Esophagus muscularis mucosa (tissue), 4 donors: ENCODE measurements at places on chromosomes 6 and 20. TPM values are rescaled to one million over a fixed set of nuclear protein-coding genes. Genes with fewer than 3 reads are reported as not detected.
A peak's percentile ranks its signal among the peaks of the same experiment; 100 is the strongest.

CDH4 gene
- total RNA-seq, result 0.45 TPM

KIF16B gene
- total RNA-seq, result 20.8 TPM

GTSF1L gene
- total RNA-seq, result not detected

ZC3H12D gene
- 0.91 TPM for total RNA-seq

KHDC1L gene
- total RNA-seq, result 0.83 TPM

DYNLT2 gene
- 3.3 TPM for total RNA-seq

- H3K4me3 ChIP-seq, result no peak overlapping the region
- DNase-seq, result no peak
- H3K4me1 ChIP-seq, result no peaks in the 10 kb centered on the region
- H3K36me3 ChIP-seq, result no peaks in the 10 kb centered on the region
- no peaks in the 10 kb centered on the region for H3K27me3 ChIP-seq
- H3K27ac ChIP-seq, result no peak overlapping the region
These were observed 50.4 kb upstream of the CTNNBL1 start for GRCh38 chr20:37643400-37643799.

DNA sequence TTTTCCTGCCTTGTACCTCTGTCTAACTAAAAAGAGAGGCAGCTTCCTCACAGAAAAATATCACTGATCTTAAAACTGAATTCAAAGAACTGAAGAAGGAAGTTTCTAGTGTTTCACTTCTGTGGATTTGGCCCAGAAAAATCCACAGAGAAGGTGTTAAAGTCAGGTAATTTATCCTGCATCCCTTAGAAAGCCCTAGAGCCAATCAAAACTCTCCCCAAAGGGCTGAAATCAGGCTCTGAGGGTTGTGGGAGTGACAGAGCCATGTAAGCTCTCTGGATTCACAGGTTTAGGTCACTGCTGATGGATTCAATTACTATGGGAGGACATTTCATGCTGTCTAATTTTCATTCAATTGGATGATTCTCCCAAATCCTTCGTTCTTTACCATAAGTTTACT, 152.3 kb downstream of the OR2B2 start:
- no peaks in the 10 kb centered on the region for H3K36me3 ChIP-seq
- peaks cover 16% of the 10 kb centered on the region for H3K27me3 ChIP-seq
- no peaks in the 10 kb centered on the region for H3K4me1 ChIP-seq
- DNase-seq, result no peak
- no peak overlapping the region for H3K4me3 ChIP-seq

DNA sequence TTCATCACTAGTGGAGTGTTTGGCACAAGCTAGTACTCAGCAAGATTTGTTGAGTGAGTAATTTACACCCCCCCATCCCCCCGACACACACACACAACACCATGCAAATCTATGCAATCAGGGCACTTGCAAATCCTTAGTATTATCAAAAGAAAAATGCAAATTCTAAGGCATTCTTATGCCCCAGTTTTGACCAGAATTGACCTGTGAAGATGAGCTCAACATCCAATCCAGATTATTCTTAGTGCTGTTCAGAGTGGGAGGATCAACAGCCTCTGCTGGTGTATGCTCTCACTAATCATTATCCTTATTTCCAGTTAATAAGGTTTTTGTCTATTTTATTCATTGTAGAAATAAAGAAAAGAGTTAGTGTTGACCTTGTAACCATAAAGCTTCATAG, 185.4 kb downstream of the PLCB1 start:
- no peaks in the 10 kb centered on the region for H3K27me3 ChIP-seq
- no peak overlapping the region for H3K27ac ChIP-seq
- peaks cover 21% of the 10 kb centered on the region for H3K4me1 ChIP-seq
- no peak for DNase-seq

DNA sequence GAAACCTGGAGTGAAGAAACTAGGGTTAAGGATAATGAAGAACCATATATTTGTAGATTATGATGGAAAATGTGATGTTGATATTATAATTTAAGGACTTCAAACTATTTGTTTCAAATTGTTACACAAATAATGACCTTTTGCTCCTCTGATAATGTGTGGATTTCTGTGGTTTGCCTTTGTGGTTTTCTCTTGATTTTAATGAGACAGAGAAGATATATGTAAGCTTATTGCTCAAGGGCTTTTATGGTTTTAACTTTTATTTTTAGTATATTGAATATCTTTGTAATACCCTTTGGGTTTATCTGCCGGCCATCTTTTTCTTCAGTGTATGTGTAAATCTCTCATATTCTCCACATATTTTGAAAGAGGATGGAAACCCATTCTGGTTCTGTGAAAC, 362.3 kb downstream of the RIMS1 start:
- H3K27me3 ChIP-seq, result no peaks in the 10 kb centered on the region
- H3K4me3 ChIP-seq, result no peak overlapping the region
- H3K27ac ChIP-seq, result no peak overlapping the region
- DNase-seq, result no peak

DNA sequence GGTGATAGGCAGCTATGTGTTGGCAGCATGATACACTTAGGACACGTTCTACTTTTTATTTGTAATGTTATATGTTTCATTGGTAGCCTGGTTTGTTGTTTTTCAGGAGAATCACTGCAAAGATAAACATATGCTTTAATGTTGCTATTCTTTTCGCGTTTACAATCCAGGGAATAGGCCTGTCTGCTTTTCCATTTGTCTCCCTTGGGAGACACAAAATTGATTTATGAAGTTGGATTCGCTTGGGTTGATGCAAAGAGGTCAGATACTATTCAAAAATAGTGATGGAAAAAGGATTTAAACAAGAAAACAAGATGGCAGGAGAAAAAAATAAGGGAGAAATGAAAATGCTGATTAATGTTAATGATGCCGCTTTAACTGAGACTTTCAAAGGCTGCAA, 179.5 kb upstream of the SOX4 start:
- no peaks in the 10 kb centered on the region for H3K36me3 ChIP-seq
- H3K4me1 ChIP-seq, result no peaks in the 10 kb centered on the region
- DNase-seq, result no peak
- no peaks in the 10 kb centered on the region for H3K27me3 ChIP-seq

DNA sequence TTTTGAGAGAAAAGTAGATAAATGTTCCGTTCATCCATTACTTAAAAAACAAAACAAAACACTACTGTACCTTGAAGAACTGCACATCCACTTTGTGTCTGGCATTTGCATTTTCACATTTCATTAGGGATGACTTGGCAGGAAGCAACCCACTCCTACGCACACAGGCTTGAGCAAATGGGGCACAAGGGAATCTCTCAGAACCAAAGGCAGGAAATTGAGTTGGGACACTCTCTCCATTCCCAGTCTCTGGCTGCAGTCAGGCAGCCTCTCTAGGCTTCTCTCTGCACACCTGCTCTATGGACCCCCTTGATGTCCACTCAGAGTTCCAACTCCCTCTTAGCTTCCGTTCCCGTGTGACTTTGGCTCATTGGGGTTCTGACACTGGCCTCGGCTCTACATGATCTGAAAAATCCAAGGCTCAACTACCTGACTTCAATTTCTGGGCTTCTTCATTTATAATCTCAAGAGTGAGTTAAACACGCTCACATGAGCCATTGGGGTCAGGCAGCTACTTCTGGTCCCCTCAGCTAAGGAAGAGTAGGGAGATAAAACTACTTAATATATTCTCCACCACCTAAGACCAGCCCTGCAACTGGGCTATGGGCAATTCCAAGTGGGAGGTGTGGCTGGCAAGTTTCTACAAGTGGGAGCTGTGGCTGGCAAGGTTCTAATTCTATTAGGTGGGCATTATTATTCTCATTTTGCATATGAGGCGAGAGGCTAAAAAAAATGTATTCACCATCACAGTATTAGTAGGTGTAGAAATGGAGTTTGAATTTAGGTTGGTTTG, 251.9 kb downstream of the SOD2 start:
- no peak for DNase-seq
- H3K4me3 ChIP-seq, result no peak overlapping the region
- no peaks in the 10 kb centered on the region for H3K27me3 ChIP-seq
- H3K27ac ChIP-seq, result no peak overlapping the region
- no peaks in the 10 kb centered on the region for H3K36me3 ChIP-seq

- no peak overlapping the region for H3K4me3 ChIP-seq
- H3K36me3 ChIP-seq, result no peaks in the 10 kb centered on the region
- no peaks in the 10 kb centered on the region for H3K4me1 ChIP-seq
- DNase-seq, result no peak
These were observed 27.5 kb downstream of the TFAP2C start for GRCh38 chr20:56656632-56657031.

- no peak overlapping the region for H3K27ac ChIP-seq
- no peak for DNase-seq
- H3K4me3 ChIP-seq, result no peak overlapping the region
These were observed 1122.3 kb downstream of the EPHA7 start for GRCh38 chr6:92297101-92297500.

- H3K4me1 ChIP-seq, result peaks cover 13% of the 10 kb centered on the region
- H3K4me3 ChIP-seq, result no peak overlapping the region
- H3K27ac ChIP-seq, result no peak overlapping the region
- no peaks in the 10 kb centered on the region for H3K36me3 ChIP-seq
These were observed 213.6 kb upstream of the DTNBP1 start for GRCh38 chr6:15876406-15876805.

- H3K4me1 ChIP-seq, result no peaks in the 10 kb centered on the region
- H3K4me3 ChIP-seq, result no peak overlapping the region
These were observed 658.2 kb downstream of the GRIK2 start for GRCh38 chr6:102051720-102052119.

DNA sequence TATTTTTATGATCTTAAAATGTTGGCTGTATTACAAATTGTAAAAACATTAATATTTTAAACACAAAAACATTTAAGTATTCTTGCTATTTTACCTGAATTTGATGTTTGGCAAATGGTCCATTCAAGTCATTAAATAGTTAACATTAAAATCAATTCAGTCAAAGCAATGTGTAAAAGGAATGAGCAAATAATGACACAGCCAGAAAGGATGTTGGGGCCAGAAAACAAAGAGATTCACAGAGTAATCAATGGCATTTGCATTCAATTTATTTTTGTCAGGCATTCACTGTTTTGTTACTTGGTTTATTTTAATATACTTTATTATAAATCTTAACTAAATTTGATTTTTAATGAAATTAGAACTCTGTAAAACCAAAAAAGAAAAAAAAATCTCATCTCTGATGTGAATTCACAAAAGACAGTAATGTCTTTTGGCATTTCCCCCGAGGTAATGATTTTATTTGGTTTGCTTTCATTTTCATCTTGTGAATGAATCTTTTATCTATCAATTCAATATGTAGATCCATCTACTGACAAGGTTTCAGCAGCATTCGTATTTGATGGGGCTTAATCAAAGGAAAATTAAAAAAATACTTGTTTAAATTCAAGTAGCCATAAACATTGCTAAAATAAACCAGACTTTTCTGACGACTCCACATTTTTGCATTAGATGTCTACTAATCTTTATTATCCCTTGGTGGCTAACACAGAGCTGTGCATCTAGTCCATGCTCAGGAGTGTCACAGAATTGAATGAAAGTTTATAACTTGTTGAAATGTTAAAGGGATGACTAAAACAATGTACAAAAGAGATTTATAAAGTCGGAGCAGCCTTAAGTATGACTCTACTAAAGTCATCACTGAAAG, 866.7 kb upstream of the GJE1 start:
- no peaks in the 10 kb centered on the region for H3K27me3 ChIP-seq
- H3K4me3 ChIP-seq, result peak overlapping the region; percentile 33
- H3K36me3 ChIP-seq, result no peaks in the 10 kb centered on the region
- DNase-seq, result no peak

DNA sequence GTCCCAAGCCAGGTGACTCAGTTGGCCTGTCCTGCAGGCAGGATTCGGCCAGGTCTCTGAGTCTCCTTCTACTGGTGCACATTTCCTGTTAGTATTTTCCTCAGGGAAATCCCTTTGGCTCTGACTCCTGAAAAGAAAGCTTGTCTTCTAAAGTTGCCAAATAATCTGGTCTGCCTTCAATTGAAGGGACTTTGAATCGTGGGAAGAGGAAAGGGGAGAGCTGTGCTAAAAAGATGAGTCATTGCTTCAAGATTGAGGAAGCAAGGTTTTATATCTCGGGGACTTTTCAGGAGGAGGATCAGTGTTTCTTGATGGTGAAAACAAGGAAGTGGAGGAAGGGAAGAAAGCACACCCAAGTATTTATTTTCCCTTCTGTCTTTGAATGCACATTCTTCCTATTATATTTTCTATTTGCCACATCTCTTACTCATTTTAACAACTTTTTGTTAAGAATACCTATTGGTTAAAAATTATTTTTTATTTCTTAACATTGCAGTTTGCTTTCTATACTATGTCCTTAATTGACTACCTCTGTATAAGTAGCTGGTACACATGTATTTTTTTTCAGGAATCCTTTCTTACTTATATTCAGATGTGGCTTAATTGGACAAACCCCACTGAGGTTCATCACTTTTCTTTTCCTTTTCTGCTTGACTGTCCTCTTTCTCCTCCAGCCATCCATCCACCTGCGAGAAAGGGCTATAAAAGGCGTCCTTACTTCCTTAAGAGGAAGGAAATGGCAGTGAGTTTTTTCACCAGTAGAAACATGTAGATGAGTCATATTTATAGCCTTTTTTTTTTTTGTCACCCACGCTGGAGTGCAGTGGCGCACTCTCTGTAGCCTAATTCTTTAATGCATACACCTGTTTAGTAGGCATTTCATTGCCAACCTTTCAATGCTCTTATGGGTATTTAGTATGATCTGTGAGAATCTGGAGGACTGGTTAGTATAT, 15.0 kb upstream of the IFNGR1 start:
- H3K4me1 ChIP-seq, result peaks cover 26% of the 10 kb centered on the region
- H3K27ac ChIP-seq, result peak overlapping the region; percentile 62
- no peaks in the 10 kb centered on the region for H3K27me3 ChIP-seq
- DNase-seq, result peak; percentile 85
- no peak overlapping the region for H3K4me3 ChIP-seq
- no peaks in the 10 kb centered on the region for H3K36me3 ChIP-seq

DNA sequence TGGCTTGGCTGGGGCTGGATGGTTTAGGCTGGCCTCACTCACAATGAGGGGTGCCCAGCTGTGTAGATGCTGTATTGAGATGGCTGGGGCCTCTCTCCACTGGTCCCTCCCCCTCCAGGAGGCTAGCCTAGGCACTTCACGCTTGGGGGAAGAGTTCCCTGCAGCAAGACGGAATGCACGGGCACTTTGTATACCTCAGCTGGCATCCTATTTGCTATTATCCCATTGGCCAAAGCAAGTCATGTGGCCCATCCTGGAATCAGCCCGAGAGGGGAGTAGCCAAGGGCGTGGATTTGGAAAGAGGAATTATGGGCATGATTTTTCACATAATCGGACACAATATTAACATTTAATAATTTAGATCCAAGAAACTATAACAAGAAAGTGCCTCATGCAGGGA, 64.3 kb downstream of the ISM1 start:
- peaks cover 5% of the 10 kb centered on the region for H3K36me3 ChIP-seq
- no peak overlapping the region for H3K27ac ChIP-seq
- DNase-seq, result no peak
- H3K4me3 ChIP-seq, result no peak overlapping the region
- no peaks in the 10 kb centered on the region for H3K4me1 ChIP-seq

- no peaks in the 10 kb centered on the region for H3K4me1 ChIP-seq
- no peaks in the 10 kb centered on the region for H3K27me3 ChIP-seq
- H3K4me3 ChIP-seq, result no peak overlapping the region
- no peak for DNase-seq
- H3K36me3 ChIP-seq, result peaks cover 23% of the 10 kb centered on the region
- H3K27ac ChIP-seq, result no peak overlapping the region
These were observed 382.3 kb downstream of the ESR1 start for GRCh38 chr6:152189736-152190135.
